ENCODE measurements at places on chromosomes 5 and 9.
A peak's percentile ranks its signal among the peaks of the same experiment; 100 is the strongest.

GRCh38 chr9:78437806-78438205 lies 140.9 kb downstream of the PSAT1 start:
- DNase-seq, result no peak

DNA sequence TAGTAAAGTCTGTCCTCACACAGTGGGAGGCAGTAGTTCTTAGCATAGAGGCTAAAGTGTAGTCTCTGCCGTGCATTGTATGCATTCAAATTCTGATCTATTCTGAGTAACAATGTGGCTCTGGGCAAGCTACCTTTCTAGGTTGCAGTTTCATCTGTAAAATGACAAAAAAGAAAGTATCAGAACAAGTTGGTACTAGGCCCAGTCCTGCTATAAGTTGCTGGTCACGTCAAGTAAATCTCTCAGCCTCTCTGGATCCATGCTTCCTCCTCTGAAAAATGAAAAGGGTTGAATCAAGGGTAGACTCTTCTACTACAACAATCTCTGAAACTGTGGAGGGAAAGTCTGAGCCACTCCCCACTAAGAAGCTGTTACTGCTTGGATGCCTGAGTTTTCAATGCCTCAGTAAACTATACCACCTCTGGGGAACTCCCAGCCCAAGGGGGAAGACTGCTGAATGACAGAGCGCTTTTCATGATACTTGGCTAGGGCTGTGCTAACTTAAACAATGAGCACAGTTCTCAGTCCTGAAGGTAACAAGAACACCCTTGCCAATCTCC lies 34.5 kb upstream of the SPARC start:
- DNase-seq, result no peak

- no peak for DNase-seq
Measured at GRCh38 chr9:77705636-77706035, 57.5 kb upstream of the GNA14 start.

- no peak for DNase-seq
Measured at GRCh38 chr5:35365758-35366157, 135.5 kb upstream of the PRLR start.

- no peak for DNase-seq
Measured at GRCh38 chr5:2480871-2481270, 270.6 kb downstream of the IRX2 start.

DNA sequence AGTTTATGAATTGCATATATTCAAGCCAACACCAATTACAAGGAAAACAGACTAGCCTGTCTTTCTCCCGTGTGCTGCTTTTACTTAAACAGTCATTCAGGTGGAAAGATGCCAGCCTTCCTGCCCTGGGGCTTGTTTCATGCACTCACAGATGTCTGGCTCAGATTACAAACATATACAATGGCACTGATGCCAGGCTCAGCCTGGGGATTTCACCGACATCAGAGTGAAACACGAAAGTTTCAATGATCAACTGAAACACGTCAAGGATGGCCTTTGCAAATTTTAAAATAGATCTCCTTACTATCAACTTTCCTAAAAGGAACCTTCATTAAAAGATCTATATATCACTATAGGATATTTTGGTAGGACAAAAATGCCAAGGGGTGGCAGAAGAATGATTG lies 1576.5 kb downstream of the EFNA5 start:
- DNase-seq, result no peak

GRCh38 chr9:34475097-34475496 lies 16.5 kb downstream of the DNAI1 start:
- DNase-seq, result no peak

GRCh38 chr9:137542486-137542885 lies 7.7 kb downstream of the PNPLA7 start:
- DNase-seq, result no peak

DNA sequence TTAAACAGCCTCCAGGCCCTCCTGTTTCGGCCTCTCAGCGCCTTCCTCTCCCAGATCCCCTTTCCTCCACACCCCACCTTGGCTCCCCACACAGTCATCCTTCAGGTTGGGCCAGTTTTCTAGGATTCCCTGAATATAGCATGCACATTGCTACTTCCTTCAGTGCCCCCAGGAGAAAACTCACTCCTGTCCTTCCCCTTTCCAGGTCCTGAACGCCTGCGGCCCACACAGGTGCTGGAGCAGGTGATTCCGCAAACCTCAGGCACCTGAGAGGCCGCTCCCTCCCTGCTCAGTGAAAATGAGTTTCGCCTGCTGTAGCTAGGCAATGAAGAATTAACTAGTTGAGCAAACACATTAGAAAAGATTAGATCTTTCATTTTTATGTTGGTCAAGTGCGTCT lies 185.0 kb downstream of the MED10 start:
- no peak for DNase-seq

GRCh38 chr9:72467766-72468738 lies 53.4 kb upstream of the TMC1 start:
- DNase-seq, result no peak

GRCh38 chr5:172920447-172920849 lies 38.8 kb upstream of the RPL26L1 start:
- DNase-seq, result no peak

DNA sequence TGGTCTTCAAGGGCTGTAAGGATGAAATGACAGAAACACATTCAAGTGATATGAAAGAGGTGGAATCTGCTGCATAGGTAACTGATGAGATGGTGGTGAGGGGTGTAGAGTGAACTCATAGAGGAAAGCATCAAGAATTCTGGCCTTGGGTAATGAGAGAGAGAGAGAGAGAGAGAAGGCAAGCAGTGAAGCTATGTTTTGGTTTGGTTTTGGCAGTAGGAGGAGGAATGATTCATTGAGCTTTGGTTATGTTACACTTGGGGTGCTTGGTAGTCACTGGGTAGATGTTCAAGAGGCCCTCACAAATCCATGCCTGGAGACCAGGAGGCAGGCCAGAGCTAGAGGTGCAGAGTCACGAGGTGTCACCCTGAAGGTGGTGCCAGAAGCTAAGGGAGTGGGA lies 89.5 kb downstream of the EGFLAM start:
- DNase-seq, result no peak

GRCh38 chr5:58462154-58462553 lies 2.3 kb upstream of the PLK2 start:
- DNase-seq, result no peak

DNA sequence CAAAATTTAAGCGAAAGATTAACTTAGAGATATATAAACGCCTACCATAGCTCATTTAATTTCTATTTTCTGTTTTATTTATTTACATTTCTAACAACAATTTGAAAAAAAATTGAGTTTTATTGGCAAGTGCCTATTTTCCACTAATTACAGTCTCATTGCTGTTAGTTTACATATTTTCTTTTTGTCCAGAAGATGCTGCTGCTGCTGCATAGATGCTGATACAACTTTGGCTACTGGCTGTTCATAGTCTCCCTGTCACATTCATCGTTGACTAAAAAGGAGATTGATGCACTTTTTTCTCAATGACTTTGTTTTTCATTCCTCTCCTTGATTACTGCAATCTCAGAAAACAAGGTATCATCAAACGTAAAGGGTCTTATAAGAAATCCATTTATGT lies 235.4 kb downstream of the CDH9 start:
- DNase-seq, result no peak

DNA sequence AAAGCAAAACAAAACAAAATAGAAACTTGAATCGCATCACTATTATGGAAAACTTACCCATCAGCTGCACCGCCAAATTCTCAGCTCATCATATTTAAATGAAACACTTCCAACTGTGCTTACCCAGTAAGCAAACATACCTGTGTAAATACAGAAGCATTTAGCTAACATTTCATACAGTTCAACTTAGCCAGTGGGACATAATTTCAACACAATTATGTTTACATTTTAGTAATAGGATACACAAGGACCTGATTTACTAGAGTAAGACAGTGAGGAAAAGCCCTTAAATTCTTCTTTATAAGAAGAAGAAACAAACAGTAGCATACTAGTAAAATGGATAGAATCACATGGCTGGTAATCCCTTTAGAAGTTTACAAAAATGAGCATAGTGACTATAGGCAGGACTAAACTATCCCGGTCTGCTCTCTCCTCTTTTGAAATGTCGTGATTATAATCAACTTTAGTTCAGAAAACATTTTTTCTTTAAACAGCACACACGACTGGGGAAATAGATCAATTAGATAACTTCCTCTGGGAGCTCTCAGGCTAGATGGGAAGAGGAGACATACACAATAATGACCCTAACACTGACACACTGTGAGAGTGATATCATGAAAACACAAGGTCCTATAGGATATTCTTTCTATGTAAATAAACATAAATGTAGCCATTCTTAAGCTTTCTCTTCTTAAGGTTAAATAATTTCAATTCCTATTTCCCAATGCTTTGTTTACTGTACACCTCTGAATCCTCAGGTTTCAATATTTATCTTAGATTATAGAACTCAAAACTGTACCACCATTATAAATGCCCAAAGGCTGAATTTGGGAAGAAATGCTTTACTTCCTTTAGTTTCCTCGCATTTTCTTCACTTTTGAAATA lies 15.9 kb upstream of the CDC20B start:
- DNase-seq, result no peak

GRCh38 chr9:105881654-105882349 lies 187.5 kb downstream of the TMEM38B start:
- DNase-seq, result peak; percentile 49

- DNase-seq, result no peak
Measured at GRCh38 chr9:84756731-84757130, 87.2 kb downstream of the NTRK2 start.

DNA sequence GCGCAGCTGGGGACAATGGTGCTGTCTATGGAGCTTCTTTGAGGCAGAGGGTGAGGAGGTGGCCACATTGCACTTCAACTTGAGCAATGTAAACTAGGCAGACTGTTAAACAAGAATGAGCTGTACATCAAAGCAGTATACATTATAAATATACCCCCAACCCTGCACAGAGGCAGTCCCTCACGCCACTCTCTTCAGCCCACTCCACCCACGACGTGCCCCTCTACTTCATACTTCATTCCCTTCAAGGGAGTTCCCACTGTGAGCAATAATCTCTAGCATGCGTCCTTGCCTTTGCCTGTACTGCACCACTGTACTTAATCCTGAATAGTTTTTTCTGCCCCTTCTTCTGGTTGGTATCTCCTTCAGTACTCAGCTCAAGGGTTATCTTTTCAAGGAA lies 14.4 kb downstream of the TRPM3 start:
- DNase-seq, result no peak

DNA sequence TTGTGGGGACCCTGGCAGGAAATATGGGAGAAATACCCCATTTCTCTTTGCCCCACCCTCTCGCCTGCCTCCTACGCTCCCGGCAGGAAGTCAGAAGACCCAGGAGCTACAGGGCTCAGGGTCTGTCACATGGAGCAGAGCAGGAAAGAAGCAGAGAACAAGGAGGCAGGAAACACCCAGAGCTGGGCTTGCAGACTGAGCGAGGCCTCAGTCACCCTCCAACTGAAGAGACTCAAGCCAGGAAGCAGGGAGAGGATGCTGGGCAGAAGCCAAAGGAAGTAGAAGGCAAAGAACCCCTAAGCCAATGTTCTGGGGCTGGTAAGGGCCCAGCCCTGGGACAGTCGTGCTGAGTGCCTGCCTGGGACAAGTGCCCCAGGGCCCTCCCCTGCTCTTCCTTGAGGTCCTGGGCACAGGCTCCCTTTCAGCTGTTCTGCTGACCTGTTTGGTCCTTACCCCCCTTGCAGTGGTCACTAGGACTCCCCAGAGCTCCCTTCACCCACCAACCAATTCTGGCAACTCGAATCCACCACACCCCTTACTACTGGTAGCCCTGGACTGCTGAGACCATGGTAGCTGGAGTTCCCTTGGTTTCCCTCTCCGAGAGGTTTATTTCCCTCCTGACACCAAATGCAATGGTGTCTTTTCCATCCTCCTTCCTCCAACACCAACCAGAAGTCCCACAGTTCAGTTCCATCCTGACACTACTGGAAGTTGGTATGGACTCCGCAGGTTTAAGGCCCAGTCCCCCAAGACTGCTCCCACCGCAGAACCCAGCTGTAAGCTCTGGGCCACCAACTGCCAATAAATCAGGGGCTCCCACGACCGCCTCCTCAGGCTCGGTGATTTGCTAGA lies 157.5 kb downstream of the COL23A1 start:
- DNase-seq, result no peak

DNA sequence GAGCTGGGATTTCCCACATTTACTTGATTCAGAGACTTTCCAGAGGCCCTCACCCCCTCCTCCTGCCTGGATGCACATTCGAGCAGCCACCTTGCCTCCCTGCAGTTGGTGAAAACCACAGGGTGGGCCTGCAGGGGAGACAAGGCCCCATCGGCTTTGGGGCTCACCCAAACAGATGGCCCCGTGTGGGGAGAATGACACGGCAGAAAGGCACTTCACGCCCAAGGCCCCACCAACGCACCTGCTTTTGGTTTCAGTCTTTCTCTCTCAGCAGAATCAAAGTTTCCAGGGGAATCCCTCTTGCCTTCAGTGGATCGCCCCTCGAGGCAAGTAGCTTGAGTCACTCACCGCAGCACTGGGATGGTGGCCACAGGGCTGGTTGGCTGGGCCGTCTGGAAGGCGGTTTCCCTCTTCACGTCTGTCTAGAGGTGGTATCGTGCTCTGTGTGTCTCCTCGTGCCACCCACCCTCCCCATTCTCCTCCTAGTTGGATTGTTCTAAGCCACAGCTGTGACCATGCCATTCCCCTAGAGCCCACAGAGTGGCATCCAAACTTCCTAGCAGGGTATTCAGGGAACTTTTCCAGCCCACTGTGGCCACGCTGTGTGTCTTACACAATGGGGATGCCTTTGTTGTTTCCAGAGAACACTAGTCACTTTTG lies 31.8 kb downstream of the SEC61B start:
- DNase-seq, result peak; percentile 75

GRCh38 chr5:120655828-120656435 lies 191.8 kb downstream of the PRR16 start:
- no peak for DNase-seq

DNA sequence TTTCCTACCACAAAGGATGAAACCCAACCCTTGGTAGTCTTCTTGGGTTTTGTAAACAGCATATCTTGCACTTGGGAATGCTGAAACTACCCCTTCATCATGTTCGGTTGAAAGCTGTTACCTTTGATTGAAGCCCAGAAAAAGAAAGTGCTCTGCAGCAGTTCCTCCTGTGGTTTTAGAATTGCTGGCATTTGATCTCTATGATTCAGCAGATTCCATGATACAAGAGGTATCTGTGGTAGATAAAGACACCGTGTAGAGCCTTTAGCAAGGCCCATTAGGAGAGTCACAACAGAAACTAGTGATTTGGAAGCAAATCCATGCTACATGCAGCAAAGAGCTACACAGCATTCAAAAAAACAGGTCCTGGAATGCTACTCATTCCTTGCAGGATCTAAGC lies 557.0 kb downstream of the TLE1 start:
- no peak for DNase-seq

DNA sequence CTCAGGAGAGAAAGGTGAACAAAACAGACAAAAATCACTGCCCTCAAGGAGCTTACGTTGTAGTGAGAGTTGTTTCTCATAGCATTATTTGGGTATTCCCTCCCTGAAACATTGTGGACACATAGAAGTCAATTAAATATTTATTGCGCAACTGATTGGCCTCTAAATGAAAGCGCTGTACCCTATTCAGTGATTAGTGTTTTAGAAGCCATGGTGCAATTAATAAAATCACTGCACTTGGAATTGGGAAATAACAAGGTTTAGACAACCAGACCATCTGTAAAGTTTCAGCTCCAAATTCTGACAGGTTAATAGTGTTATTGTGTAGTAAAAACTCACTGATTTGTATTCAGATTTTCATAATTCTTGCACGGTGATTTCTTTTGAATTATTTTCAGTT lies 35.9 kb downstream of the TNPO1 start:
- DNase-seq, result no peak

- no peak for DNase-seq
Measured at GRCh38 chr9:130639866-130640555, 24.4 kb upstream of the PRDM12 start.

GRCh38 chr9:73079326-73079725 lies 72.3 kb upstream of the ANXA1 start:
- DNase-seq, result peak; percentile 27

All from CD8-positive, alpha-beta T cell (primary cell).